ENCODE measurements at places on chromosomes 2 and 18.

DNA sequence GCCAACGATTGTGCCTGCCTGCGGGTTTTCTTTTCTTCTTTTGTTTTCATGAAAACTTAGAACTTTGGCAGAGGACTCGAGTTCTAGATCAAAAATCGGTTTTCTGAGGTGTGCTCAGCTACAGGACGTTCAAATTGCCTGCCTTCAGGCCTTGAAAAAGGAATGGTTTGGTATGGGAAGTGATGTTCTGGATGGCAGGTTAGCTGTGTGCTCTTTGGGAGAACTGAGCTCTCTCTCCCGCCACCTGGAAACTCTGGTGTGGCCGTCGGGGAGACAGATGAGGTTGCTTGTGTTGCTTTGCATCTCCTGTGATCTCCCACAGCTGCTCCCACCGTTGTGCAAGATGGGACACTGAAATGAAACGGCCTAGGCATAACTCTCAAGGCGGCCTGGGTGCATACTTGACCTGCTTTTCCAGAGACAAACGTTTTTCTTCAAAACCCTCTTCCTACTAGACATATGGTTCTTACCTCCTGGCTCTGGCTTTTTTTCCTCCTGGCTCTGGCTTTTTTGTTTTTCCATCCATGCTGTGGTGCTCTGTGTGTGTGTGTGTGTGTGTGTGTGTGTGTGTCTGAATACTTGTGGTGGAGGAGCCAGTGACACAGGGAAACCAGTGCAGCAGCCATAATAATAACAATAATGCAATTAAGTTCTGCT lies 2.0 kb downstream of the FMNL2 start:
- no peak for DNase-seq

DNA sequence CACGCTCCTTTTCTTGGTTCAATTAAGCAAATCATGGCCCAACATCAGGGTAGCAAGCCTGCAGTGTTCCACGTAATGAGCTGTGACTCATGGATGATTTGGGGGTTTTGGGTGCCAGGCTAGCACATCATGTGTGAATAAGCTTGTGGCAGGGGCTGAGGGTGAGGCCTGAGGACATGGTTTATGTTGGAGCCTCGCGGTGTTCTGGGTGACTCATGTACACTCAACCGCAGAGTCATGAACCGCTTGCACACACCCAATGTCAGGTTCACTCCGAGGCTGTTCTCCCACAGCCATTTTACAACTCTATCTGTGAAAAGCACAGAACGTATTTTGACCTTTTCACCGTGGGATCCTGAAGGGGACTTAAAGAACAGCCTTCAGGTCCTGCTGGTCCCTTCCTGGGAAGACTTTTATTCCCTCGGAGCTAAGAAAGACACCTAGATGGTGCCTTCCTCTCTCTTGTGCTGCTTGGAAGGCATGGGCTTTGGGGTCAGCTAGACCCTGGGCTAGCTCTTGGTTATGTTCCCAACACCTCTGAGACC lies 139.9 kb upstream of the ZEB2 start:
- DNase-seq = no peak

DNA sequence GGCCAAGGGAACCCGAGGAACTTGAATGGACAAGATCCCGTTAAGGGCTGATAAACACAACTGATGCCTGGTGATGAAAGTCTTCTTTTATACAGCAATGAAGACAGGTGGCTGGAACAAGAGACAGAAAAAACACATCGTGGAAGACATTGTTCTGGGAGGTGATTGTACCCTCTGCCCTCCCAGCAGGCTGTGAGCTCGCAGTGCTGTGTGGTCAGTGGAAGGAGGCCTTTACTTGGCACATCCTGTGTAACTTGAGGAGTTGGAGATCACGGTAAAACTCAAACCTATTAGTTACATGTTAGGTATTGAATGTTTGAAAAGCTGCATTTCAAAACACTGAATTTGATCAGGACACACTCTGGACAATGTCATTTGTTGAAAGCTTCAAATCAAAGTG lies 249.9 kb upstream of the EPAS1 start:
- DNase-seq = no peak

GRCh38 chr2:99756059-99756458 lies 266.2 kb upstream of the REV1 start:
- no peak for DNase-seq

DNA sequence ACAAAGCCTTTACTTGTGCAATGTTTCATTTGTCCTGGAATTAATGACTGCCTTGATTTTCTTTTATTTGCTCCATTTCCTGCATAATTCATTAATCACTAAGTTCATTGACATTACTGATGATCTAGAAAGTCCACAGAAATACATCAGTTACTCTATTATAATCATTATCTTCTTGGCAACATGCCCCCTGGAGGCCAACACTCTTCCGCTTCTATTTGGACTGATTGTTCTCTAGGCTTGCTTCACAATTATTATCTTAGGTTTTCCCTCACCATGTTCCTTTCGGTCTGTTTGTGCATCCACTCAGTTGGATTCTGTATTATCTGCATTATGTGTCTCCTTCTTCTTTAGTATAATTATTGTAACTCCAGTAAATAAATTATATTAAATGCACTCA lies 461.0 kb upstream of the CDH2 start:
- DNase-seq = no peak

DNA sequence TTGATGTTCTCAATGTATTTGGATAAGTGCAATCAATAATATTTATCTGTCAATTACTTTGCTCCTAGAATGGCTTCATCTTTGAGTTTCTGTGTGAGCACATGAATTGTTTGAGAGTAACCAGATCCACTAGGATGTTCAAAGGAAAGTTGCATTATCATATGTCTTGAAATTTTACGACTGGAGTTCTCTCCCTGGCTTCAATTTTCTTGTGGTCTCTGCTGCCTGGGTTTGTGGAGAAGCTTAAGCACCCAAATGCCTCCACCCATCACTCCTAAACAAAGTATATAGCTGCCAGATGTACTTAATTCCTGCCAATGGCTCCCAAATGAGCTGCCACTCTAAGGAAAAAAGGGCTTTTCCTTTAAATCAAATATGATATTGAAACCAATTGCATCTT lies 1149.4 kb upstream of the ZEB2 start:
- no peak for DNase-seq

GRCh38 chr18:55000529-55000928 lies 41.3 kb upstream of the CCDC68 start:
- no peak for DNase-seq

GRCh38 chr2:17719562-17720371 lies 33.8 kb downstream of the SMC6 start:
- DNase-seq = no peak

GRCh38 chr2:165891345-165891744 lies 62.2 kb downstream of the TTC21B start:
- no peak for DNase-seq

GRCh38 chr2:235506291-235506996 lies 12.6 kb downstream of the AGAP1 start:
- DNase-seq = no peak

DNA sequence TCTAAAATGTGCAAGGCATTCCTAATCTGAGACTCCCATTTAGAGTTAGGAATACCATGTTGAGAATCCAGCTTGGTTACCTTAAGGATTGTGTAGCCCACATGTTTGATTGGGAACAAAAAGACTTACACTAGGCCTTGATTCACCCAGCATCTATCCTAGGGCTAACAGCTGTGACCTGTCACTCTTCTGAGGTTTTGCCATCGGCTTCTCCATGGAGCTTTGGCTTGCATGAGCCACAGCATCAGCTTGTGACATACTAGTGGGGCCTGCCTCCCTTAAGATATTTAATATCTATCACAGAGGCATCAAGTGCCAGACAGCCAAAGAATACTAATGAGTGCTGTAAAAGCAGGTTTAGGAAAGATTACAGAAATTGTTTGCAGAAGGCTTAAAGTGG lies 241.3 kb upstream of the UBE2E3 start:
- DNase-seq = no peak

DNA sequence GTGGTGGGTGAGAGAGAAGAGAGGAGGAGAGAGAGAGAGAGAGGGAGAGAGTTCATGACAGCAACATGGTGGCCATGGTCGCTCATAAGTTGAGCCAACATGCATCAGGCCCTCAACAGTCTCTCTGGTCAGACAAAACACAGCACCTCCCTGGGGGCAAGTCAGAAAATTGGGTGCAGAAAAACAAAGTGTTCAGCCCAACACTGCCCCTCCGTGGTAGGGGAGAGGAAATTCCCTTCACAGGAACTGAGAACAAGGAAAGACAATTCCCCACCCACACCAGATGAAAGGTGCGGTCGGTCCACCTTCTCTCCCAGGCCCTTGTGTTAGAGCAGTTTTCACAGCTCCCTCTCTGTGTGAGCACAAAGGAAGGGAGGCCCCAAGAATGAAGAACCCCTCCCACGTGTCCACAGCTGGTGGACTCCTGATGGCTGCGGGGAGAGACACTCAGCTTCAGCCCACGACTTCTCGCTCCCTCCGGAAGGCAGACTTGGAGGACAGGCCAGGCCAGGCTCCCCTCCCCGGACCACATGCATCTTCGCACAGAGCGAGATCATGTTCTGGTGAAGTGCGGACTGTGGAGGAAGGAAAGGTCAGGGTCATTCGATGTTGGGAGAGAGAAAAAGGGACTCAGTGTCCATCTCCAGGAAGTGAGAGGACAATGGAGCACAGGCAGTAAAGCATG lies 181.7 kb downstream of the ANAPC1 start:
- DNase-seq = no peak

DNA sequence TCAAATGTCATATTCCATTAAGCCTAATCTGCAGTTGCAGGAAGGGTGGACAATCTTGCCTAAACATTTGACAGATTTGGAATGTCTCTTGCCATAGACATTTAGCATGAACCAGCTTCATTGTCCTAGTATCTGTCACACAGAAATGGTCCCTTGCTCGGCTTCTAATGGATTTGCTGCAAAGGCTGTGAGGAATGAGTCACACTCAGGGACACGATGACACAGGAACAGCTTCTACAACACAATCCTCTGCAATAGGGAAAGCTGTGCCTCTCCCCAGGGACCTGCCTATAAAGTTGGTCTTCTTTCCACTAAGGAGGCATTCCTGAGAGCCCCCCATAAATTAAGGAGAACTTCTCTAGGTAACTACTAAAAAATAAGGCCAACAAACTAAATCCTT lies 155.1 kb upstream of the L3MBTL4 start:
- no peak for DNase-seq

- no peak for DNase-seq
These were observed 66.3 kb upstream of the CREB1 start for GRCh38 chr2:207463433-207463832.

GRCh38 chr18:25819746-25820363 lies 270.6 kb downstream of the SS18 start:
- no peak for DNase-seq

DNA sequence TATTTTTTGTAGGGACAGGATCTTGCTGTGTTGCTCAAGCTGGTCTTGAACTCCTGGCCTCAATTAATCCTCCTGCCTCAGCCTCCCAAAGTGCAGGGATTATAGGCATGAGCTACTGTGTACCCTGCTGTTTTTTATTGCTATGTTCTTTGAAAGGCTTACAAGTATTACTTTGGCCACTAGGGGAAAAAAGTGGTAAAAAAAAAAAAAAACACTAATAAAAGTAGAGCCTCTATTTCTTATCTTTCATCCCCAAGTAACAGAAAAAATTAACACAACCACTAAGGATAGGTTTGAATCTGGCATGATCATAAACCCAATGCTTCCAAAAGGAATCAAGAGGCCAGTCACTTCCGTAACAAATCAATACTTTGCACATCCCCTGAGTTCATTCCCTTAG lies 11.6 kb downstream of the NOL10 start:
- no peak for DNase-seq

DNA sequence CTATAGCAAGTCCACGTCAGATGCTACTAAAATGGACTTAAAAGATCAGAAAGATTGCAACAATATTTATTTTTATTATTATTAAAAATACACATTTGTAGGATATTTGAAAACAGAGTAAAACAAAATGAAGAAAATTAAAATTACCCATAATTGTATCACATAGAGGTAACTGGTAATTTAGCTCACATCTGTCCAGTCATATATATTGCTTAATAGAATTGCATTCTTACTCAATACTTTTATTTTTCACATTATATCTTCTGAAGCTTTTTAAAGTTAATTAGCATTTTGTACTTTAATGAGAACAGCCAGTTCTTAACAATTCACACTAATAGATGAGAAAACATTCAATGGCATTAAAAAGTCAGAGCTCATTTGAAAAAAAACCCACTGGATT lies 11.5 kb upstream of the RNF144A start:
- DNase-seq = no peak

- no peak for DNase-seq
These were observed 79.9 kb downstream of the GALNT14 start for GRCh38 chr2:31058096-31059035.

DNA sequence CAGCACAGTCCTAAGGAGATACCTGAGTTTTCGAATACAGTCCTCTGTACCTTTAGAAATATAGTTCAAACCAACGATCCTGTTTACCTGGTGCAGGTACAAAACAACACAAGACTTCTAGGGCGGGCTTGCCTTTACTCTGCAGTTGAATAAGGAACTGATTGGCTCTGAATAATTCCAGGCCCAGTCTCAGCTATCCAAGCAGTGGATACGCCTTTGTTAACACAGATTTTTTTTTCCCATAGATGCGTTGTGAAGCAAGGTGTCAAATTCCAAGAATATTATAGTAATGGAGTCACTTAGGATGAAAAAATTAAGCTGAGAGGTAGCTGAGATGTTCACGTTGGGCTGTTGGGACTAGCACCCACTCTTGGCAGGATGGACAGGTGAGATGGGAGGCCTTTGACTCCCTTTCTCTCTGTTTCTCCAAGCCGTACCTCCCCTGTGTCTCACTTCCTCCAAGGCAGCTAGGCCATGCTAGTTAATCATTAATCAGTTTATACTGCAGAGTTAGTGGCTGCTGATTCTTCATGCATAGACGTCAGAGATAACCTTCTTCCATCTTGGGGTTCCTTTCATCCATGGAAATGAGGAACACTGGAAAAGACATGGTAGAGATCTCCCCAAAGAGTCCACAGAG lies 380.8 kb upstream of the ACVR2A start:
- no peak for DNase-seq

- DNase-seq = peak; percentile 40
These were observed 144.5 kb downstream of the HDAC4 start for GRCh38 chr2:239256350-239256743.

- DNase-seq = peak; percentile 78
These were observed 127.3 kb downstream of the DNER start for GRCh38 chr2:229586746-229587705.

DNA sequence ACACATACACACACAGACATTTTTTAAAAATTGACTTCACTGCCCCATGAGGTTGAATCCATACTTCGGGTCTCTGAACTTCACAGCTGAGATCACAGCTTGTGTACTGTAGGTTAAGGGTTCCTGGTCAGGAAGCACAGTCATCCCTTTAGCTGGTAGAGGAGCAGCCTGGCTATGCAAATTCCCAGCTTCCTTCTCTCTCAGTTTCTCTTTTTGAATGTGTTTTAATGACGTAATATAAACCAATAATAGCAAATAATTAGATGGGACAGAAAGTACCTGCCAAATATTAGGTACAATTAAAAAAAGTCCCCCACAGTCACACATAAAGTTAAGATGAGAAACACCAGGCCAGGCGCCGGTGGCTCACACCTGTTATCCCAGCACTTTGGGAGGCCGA lies 178.7 kb downstream of the ZNF385B start:
- DNase-seq = no peak

DNA sequence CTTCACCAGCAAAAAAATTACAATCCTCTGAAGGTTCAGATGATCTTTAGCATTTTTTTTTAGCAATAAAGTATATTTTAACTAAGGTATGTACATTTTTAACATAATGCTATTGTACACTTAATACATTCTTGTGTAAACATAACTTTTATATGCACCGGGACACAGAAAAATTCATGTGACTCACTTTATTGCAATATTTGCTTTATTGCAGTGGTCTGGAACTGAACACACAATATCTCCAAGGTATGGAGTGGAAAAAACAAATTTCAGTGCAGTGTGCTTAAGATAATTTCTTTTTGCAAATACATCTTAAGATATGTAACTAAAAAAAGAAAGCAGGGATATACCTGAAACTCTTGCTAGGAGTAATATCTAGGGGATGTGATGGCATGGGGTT lies 5.1 kb upstream of the TWSG1 start:
- DNase-seq = no peak
